Pancreas (tissue), 10 donors: ENCODE measurements at places on chromosomes 11 and 22. TPM values are rescaled to one million over a fixed set of nuclear protein-coding genes. Genes with fewer than 3 reads are reported as not detected.

The MS4A8 gene
- polyA plus RNA-seq: 4.2 TPM

The ENTHD1 gene
- not detected for polyA plus RNA-seq

The MTA2 gene
- 42.3 TPM for polyA plus RNA-seq

The CCDC73 gene
- polyA plus RNA-seq: not detected

The BBOX1 gene
- polyA plus RNA-seq: 0.40 TPM

The SESN3 gene
- polyA plus RNA-seq: 3.4 TPM

The SPTBN2 gene
- polyA plus RNA-seq: 45.9 TPM

The RPS13 gene
- 1,177 TPM for polyA plus RNA-seq

The GUCY1A2 gene
- 2.6 TPM for polyA plus RNA-seq

The SHANK2 gene
- polyA plus RNA-seq: 25.7 TPM

The VWCE gene
- 0.72 TPM for polyA plus RNA-seq

The SLC16A8 gene
- polyA plus RNA-seq: 0.57 TPM

The CCDC116 gene
- polyA plus RNA-seq: 1.3 TPM

The RIC3 gene
- polyA plus RNA-seq: 22.4 TPM

The SUSD2 gene
- polyA plus RNA-seq: 3.4 TPM

The NRXN2 gene
- 0.89 TPM for polyA plus RNA-seq

The TRIM5 gene
- 6.4 TPM for polyA plus RNA-seq

The SCARF2 gene
- polyA plus RNA-seq: 1.2 TPM

The BUD13 gene
- polyA plus RNA-seq: 15.6 TPM
